ENCODE measurements at places on chromosomes 1 and 21.

- no peak for DNase-seq
These were observed 7.1 kb downstream of the POU3F1 start for GRCh38 chr1:38039331-38040088.

DNA sequence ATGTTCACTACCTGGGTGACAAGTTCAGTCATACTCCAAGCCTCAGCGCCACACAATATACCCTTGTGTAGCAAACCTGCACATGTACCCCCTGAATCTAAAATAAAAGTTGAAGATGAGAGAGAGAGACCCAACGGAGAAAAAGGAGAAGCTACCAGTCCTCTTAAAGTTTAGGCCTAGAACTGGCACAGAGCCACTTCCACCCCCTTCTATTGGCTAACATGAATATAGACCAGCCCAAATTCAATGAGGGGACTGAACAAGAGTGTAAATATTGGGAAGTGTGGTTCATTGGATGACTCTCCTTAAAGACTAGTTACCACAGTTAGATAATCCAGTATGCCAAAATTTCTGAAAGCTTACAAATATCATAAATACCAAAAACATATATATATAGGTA is 139.9 kb upstream of the ATP1B1 start:
- DNase-seq: no peak

DNA sequence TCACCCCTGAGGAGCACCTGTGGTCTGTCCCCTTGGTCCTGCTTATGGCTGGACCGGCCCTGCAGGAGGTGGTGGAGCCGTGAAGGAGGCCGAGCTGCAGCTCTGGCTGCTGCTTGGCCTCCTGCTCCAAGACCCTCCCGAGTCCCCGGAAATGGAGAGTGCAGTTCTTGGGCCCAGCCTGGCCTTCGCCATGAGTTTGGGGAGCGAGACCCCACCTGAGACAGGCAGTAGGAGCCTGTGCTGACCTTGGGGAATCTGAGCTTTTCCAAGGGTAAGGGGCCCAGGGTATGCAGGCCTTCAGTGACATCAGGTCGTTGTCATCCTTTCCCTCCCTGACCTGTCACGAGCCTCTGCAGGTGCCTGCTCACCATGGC is 14.1 kb downstream of the TMEM201 start:
- no peak for DNase-seq

DNA sequence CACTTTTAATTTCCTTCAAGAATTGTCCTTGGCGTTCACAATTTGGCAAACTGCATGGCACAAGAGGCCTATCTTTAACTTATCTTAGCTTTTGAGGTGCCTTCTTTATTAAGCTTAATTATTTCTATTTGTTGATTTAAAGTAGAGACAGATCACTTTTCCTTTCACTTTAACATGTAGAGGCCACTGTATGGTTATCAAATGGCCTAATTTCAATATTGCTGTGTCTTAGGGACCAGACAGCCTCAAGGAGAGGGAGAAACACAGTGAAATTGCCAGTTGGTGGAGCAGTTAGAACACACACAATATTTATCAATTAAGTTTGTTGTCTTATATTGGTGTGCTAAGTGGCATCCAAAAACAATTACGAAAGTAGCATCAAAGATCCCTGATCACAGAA is 1013.9 kb downstream of the KCNT2 start:
- no peak for DNase-seq

- DNase-seq: no peak
These were observed 103.6 kb upstream of the SNX7 start for GRCh38 chr1:98557895-98558294.

DNA sequence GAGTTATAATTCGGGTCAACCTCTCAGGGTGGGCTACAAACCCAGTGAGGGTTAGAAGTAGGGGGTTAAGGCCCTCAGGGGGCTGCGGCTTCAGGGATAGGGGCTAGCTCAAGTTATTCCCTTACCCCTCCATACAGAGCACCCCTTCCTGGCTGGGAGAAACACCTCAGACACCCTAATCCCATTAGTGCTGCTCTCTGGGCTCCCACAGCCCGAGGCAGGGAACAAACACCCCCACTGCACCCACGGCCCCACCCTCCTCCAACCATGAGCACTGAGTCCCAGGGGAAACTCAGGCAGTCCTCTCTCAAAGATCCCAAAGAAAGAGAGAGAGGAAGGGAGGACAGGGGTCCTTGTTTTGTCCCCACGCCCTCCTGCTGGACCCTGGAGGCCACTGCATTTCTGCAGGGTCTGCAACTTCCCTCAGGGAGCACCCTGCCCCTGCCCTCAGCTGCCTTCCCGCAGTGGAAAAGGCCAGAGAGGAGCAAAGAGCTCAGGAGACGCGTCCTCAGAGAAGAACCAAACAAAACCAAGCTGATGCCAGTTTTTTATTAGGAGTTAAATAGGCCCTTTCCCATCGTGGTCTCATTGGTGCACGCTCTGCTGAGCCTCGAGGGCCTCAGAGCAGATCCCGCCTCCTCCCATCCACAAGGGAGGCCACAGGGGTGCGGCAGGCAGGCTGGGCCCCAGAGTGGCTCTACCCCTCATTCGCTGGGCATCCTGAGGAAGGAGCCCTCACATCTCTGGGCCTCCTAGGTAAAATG is 1.4 kb upstream of the S100A4 start:
- DNase-seq: no peak

DNA sequence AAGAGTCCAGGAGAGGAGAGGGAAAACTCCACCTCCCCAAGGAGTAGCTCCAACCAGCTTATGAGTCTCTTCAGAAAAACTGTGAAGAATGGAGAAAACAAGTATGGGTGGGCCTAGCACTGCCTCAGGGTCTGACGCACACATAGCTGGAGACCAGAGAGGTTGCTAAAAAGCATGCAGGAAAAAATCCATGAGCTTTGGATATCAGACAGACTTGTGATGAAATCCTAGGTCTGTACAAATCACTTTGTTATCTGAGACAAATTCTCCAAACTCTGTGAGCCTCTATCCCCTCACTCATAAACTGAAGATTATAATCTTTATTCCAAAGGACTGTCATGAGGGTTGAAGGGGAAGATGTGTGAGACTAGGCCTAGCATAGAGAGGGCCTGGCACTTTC is 141.5 kb upstream of the FGGY start:
- no peak for DNase-seq

GRCh38 chr1:88175120-88175630 is 508.9 kb upstream of the PKN2 start:
- no peak for DNase-seq

DNA sequence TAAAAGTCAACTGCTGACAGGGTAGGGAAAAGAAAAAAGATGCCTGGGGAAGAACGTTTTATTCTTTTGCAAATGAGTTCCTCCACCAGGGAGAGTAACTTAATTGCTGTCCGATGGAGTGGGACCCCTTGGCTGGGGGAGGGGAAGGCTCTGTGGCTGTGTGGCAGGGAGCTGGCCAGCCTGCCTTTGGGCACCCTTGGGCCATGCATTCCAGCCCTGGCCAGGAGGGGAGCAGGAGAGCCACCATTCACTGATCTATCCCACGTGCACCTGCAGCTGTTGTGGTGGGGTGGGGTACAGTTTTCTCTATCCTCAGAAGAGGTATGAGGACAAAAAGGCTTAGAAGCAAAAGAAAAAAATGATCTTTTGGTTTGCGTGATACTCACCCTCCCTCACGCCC is 116.9 kb downstream of the KCNK1 start:
- no peak for DNase-seq

GRCh38 chr21:39221282-39221996 is 38.2 kb upstream of the PSMG1 start:
- no peak for DNase-seq

DNA sequence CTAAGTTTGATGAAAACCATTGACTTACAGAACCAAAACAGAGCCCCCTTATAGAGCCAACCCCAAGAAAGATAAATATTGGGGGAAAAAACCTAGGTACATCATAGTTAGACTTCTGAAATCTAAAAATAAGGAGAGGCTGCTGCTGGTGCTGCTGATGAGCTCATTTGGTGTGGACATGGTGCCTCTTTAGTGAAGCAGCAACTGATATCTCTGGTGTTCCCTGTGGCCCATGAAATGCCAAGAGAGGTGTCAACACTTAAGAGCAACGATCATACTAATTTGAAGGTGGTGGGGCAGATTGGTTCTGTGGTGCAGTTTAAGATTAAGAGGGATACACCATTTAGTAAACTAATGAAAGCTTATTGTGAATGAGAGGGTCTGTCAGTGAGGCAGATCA is 35.9 kb downstream of the ST3GAL3 start:
- no peak for DNase-seq

DNA sequence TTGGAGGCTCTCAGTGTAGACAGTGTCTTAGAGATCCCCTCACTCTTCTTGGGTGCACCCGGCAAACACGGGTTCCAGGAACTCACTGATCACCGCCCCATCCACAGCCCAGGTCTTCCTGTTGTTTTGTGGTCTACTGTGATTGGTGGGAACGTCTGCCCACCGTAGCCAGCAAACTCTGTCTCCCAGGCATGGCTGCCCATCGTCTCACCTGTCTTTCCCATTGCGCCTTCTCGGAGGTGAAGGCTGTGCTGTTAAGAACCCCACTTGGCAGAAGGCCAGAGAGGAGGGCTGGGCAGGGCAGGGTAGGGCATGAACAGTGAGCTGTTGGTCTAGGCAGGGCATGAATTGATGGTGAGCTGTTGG is 14.1 kb upstream of the KCNA2 start:
- no peak for DNase-seq

DNA sequence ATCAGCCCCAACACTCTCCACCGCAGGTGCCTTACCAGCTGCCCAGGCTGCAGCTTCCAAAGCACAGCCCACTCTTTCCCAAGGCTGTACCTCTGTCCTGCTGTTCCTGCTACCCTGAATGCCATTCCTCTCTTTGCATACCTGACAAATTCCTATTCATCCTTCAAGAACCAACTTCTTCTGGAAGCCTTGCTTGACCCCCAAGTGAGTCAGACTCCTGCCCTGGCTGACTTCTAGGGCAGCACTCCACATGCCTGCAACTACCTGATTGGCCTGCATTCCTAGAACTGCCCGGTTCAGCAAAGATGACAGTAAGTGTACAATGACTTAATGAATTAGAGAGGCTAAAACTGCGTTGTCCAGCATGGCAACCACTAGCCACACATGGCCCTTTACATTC is 20.8 kb upstream of the PDZK1IP1 start:
- DNase-seq: no peak

DNA sequence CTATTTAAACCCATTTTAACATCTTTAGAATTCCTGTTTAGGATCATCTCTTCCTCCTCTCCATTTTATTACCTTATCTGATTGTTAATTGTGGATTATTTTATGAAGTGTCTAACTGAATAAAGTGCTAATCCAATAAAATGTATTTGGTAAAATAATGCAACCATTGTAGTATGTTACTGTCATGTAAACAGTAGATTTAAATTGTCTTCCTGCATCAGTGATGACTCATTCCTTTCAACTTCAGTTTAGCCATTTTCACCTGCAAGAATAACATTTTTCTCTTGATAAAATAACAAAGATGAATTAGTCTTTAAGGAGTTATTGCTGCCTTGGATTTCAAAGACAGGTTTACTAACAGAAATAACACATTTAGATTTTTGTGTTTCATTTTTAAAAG is 5.4 kb downstream of the PPP2R5A start:
- DNase-seq: no peak

- no peak for DNase-seq
These were observed 9.0 kb upstream of the PLA2G2A start for GRCh38 chr1:19988267-19989006.

DNA sequence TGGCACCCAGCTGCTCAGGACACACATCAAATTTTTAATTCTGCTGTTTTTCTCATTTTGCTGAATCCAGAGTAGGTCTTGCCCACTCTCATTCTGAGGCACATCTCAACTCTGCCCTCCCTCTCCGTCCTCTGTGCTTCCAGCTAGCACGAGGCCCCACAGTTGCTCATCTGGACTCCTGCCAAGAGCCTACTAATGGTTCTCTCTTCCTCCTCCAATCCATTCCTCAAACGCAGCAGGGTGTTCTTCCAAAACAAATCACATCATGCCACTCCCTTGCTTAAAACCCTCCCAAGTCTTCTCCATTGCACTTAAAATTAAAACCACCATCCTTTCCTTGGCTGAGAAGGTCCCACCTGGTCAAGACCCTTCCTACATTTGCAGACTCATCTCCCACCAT is 49.8 kb upstream of the SCAF4 start:
- DNase-seq: peak; percentile 42

- no peak for DNase-seq
These were observed 43.7 kb downstream of the SYT6 start for GRCh38 chr1:114109981-114110380.

- no peak for DNase-seq
These were observed 51.6 kb downstream of the ZNF644 start for GRCh38 chr1:90970208-90970607.

DNA sequence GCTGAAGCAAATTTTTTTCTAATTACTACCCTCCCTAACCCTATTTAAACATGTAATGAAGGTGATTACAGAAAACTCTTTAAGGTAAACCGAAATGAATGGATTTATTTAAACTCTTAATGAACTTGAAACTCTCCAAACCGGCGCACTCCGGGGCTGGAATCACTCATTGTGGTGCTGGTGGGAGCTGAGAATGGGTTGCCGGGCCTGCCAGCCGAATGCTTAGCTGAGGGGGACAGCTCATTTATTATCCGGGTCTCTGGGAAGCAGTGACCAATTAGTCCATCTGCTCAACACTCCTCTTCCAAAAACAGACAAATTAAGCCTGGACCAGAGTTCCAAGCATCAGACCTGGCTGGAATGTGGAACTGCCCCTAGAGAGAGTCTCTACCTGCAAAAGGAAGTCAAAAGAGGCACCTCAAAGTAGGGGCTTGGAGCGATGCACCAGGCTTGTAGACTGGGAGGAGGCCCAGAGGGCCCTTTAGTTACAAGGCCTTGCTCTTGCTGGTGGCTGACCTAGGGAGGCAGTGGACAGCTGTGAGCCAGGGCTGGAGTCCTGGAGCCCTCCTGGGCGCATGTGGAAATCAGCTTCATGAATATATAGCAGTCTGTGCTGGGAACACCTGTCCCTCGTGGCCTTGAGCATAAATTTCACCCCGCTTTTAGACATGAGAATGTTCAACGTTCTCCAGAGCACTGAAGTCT is 320.7 kb downstream of the AJAP1 start:
- no peak for DNase-seq
